ENCODE measurements at places on chromosomes 1 and 21.

GRCh38 chr1:212968368-212968863 is 18.1 kb downstream of the VASH2 start:
- no peak for DNase-seq

DNA sequence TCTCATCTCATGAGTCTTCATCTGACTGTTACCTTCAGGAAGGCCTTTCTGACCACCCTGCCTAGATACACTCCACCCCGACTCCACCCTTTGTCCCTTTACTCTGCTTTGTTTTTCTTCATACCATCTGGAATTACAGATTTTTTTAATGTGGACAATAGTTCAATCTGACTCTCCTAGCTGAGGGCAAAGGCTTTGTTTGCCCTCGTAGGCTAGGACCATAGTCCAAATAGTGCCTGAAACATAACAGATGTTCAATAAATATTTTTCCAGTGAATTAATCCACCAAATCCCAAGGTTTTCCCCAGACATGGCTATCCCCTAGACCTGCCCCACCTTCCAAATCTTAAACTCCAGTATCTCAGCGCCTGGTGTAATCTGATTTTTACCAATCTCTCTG is 176.5 kb upstream of the GJB5 start:
- no peak for DNase-seq

- peak; percentile 27 for DNase-seq
These were observed 20.5 kb upstream of the XPR1 start for GRCh38 chr1:180611016-180611930.

DNA sequence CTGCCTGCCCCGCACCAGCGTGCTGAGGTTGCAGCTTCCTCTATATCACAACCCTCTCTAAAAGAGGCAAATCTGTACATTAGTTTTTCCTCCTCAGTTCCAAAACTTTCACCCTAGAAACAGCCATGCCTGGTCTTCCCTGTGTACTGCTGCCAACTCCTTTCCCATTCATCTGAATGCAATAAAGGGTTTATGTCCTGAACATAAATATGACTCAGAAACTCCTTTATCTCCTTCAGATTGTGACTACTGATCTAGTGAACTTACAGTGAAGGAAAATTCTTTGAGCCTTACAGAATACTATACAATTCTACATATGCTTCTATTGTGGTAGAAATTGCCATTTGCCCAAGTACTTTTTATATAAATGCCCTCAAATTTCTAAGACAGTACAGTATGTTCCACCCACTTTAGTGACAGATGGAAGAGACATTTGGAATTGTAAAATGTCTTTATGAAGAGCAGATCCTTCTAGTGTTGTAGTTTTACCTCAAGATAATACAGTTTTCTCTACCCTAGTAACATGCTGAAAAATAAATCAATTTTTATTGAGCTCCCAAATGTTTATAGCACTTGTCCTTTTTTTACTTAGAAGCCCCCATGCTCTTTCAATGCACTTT is 345.1 kb upstream of the SNX7 start:
- no peak for DNase-seq

DNA sequence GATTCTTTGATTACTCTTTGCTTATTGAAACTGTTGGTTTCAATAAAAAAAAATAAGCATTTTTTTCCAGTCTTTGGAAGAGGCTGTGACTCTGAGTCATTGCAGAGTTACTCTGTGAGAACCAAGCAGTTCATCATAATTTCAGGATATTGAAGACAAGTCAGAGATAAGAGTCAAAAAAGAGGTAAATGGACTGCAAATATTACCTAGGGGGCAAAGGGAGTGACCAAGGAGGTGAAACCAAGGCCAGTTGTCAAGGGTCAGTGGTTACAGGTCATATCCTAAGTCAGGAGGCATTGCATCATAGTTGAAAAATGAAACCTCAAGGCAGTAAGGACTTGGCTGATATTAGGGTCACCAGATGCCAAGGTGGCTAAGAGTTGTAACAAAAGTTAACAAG is 597.1 kb upstream of the USP24 start:
- DNase-seq: no peak

DNA sequence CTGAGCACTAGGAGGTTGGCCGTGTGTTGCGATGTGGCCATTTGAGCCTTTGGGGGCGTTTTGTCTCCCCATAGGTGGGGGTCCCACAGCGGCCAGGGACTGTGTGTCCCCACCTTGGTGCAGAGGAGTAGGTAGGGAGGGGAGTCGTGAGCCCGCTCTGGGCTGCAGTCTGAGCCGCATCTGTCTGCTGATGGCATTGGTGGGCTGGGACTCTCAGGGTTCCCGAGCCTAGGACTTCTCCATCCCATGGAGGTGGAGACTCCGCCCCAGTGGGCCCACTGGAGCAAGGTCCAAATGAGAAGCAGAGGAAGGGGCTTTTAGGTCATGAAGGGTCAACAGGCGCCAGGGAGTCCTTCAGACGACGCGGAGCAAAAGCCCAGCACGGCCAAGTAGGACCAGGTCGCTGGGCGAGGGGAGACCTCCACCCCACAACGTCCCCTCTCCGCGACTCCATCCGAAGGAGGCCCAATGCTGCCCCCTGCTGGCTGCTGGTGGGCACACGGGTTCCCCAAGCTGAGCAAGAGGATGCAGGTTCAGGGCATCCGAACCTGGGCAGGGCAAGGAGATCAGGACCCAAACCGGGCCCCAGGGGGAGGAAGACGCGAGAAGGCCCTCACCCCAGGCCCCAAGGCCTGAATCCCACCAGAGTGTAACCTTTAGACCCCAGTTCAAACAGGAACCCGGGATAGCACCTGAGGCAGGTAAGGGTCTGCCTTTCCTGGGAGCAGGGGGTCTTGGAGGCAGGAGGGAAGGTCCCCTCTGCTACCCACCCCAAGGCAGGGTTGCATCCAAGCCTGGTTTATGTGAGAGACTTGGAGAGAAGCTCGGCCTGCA is 14.9 kb downstream of the TTC34 start:
- DNase-seq: peak; percentile 31

GRCh38 chr1:46284597-46285564 is 18.5 kb downstream of the LRRC41 start:
- DNase-seq: peak; percentile 8

- no peak for DNase-seq
These were observed 287.6 kb upstream of the C1orf105 start for GRCh38 chr1:172132836-172133235.

- peak; percentile 68 for DNase-seq
These were observed 1.6 kb downstream of the LMO4 start for GRCh38 chr1:87330057-87330884.

DNA sequence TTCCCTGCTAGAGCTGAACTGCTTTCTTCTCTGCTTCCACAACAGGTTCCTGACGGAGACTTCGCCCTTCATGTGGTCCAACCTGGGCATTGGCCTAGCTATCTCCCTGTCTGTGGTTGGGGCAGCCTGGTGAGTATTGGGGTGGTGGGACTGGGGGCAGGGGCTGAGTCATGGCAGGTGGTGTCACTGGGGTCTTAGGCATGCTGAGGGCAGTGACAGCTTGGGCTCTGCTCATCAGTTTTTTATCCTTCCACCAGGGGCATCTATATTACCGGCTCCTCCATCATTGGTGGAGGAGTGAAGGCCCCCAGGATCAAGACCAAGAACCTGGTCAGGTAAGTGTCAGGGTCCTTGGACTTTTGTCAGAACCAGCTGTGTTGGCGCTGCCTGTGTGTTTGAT is 1.3 kb downstream of the ATP6V0B start:
- no peak for DNase-seq

- DNase-seq: no peak
These were observed 22.3 kb downstream of the PRDM16 start for GRCh38 chr1:3091334-3091733.

GRCh38 chr1:60969971-60970509 is 112.3 kb upstream of the NFIA start:
- DNase-seq: peak; percentile 22

DNA sequence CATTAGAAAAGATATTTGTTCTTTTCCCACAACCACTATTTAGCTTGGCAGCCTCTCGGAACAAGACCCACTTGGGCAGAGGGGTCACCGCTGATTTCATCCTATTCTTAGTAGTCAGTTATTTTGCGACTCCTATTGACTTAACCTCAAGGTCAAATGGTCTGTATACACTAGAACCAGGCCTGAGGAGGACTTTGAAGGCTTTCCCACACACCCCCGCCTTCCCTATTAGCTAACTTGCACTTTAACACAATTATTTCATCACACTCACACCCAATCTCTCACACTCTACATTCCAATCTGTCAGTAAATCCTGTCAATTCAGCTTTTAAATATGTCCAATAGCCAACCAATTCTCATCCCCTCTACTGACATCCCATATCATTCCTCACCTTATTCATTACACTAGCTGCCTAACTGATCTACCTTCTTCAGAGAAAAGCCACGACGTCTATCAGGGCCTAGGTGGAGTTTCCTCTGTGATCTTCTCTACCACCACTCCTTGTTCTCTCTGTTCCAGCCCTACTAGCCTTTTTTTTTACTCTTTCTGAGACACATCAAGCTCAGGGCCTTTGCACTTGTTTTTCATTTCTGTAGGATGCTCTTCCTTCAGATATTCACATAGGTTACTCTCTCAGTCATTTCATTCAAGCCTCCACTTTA is 1.0 kb upstream of the NIBAN1 start:
- no peak for DNase-seq

DNA sequence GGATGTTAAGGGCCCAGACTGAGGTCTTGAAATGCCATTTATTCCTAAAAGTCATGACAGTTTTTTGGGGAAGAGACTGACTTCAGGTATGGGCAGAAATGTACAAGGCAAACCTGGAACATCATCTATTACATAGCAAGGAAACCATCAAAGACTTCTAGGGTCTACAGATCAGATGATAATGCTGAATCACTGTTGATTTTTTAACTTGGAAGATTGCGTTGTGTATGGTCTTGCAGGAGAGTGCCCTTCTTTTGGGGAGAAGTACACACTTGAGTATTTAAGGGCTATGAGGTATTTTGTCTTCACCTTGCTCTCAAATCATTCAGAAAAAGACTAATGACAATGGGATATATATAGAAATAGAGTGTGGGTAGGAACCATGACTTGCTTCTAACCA is 15.4 kb upstream of the RD3 start:
- DNase-seq: no peak

DNA sequence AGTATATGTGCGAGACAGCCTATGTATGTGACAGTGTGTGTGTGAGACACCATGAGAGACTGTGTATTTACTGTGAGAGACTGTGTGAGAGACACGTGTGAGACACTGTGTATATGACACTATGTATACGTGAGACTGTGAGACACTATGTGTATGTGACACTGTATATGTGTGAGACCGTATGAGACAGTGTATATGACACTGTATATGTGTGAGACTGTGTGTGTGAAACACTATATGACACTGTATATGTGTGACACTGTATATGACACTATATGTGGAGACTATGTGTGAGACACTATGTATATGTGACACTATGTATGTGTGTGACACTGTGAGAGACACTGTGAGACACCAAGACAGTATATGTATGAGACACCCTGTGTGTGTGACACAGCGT is 52.9 kb upstream of the KDM4A start:
- no peak for DNase-seq

- DNase-seq: no peak
These were observed 30.4 kb downstream of the VAV3 start for GRCh38 chr1:107934578-107934977.

- peak; percentile 19 for DNase-seq
These were observed 29.2 kb downstream of the POFUT2 start for GRCh38 chr21:45258466-45258865.

GRCh38 chr21:34887725-34888568 is 161.2 kb downstream of the RUNX1 start:
- peak; percentile 69 for DNase-seq

- DNase-seq: no peak
These were observed 163.5 kb downstream of the TOMM20 start for GRCh38 chr1:234965111-234965510.
